ENCODE measurements at places on chromosomes 5 and 9.

GRCh38 chr5:135217669-135218485, 181.2 kb downstream of the MACROH2A1 start:
- DNase-seq: no peak

DNA sequence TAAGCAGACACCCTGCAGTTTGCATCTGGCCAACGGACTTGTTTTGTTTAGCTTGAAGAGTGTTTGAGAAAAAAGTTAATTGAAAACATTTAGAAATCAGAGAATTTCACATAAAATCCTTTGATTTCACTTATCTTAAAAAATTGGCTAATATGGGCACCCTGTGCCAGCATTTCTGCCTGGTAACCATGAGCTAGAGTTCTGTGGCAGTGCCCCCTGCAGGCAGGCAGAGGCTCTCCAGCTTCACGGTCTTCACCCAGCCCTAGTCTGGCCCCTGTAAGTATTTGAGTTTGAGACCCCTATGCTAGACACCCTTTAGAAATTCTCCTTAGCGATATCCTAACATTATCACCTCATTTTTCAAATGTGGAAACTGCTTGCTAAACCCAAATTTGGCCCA, 18.8 kb upstream of the FANCC start:
- no peak for DNase-seq

DNA sequence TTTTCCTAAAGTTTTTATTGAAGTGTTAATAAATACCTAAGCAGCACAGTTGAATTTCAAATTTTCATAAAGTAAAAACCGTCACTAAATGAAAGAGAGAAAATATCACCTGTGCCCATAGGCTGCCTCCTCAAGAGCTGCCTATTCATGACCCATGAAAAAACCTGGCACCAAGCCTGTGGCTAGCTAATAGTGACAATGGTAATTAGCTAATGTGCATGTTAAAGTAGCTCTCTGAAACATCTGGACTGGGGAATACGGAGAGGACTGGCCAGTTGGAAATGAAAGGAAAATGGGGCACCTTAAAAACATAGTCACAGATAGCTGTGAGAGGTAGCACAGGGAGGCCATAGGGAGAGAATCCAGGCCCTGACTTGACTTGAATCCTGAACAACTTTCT, 5.4 kb upstream of the GNE start:
- no peak for DNase-seq

GRCh38 chr9:79537838-79538237, 33.9 kb upstream of the TLE4 start:
- no peak for DNase-seq

GRCh38 chr9:23728736-23729135, 97.3 kb downstream of the ELAVL2 start:
- no peak for DNase-seq

- no peak for DNase-seq
Observed at GRCh38 chr5:73437101-73437776, 11.3 kb downstream of the FOXD1 start.

DNA sequence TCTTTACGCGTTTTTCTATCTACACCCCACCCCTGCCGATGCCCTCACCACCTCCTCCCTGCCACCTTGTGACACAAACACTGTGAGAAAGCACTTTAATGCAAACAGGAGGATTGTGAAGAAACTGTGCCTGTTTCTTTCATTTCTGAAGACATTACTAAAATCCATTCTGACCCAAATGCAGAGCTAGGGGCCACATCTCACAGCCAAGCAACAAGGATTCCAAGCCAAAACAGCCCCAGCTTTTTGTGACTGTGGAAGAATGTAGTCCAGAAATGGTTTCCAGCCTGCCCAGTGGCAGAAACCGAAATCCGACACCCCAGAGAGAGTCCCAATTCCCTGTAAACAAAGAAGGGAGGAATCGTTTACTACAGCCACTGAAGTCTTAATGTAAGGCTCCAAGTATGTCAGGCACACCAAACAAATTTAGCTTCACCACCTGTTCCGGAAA, 190.9 kb downstream of the TTC39B start:
- no peak for DNase-seq

DNA sequence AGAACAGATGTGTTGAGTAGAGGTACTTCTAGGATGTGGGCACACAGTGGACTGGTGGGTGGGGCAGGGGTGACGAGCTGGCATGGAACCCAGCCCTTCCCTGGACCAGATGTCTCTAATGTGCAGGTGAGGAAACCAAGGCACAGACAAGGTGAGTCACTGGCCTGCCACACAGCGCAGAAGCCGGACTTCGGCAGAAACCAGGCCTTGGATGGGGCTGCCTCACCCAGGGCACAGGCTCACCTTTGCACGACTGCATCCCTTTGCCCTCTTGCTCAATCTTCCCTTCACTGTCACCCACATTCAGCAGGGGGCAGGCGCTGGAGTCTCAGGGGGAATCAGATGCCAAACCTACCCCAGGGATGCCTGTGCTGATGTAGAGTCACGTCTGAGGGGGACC, 65.4 kb upstream of the LMX1B start:
- DNase-seq: no peak

DNA sequence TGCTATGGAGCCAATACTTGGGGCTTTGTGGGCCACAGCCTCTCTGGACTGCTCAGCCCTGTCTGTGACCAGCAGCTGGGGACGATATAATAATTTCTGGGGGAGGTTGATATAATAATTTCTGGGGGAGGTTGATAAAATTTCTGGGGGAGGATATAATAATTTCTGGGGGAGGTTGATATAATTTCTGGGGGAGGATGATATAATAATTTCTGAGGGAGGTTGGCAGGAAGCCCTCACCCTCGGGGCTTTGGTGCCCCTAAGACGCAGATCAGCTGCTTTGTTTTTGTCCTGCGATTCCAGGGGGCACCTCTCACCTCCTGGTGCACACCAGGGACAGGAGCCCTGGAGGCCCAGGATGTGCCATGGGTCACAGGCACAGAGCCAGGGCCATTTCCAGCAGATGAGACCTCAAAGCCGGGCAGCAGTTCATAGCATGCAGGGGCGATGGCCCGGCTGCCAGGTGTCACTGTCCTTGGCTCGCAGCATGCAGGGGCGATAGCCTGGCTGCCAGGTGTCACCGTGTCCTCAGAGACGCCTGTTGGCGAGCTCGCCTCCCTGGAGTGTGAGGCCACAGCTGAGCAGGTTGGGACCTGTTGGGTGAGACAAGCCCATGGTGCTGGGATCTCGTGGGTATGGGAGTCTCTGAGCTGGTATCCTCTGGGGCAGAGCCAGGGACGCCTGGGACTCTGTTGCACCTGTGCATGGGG, 3.8 kb upstream of the TOR4A start:
- DNase-seq: no peak

- peak; percentile 36 for DNase-seq
Observed at GRCh38 chr9:113918697-113919350, 42.7 kb downstream of the ZNF618 start.

DNA sequence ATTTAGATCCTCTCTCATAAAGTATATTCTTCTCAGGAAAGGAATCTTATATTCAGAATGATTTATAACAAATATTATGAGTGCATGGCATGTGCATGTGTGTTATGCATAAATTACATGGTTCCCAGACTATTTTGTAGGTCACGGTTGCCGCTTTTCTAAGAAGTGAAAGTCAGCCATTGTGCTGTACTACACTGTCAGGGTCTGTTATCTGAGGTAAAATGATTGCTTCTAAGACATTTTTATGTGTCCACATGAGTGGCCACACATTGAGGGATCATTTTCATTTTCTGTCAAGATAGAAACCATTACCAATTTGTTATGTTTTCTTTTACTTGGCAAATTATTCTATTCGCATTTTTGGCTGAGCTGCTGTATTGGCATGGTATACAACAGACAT, 210.8 kb downstream of the CWC27 start:
- no peak for DNase-seq

Data from head of caudate nucleus (tissue), 42 donors.